ENCODE measurements at places on chromosomes 16 and 17.

GRCh38 chr16:57884655-57885133, 82.4 kb upstream of the KIFC3 start:
- DNase-seq: peak; percentile 33

GRCh38 chr17:7095625-7096024, 15.6 kb upstream of the CLEC10A start:
- no peak for DNase-seq

DNA sequence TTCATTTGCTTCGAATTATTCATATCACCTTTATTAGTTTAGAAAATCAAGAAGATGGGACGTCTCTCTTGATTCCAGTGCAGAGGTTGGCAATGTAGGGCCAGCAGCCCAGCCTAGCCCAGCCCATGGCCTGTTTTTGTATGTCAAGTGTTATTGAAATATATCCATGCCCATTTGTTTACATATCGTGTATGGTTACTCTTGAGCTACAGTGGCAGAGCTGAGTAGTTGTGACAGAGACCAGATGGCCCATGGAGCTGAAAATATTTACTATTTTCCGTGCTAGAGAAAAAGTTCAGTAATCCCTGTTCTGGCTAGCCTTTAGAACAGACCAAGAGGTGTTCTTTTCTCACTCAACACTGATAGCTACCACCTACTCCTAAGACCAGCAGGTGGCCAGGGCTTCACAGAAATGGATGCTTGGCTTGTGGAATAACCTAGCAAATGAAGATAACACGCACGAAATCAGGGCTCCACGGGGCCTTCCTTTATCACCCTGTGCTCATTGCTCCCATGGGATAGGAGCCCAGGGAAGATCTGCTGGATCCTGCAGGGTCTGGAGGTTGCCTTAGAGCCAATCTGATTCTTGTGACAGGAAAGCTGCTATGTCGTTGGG, 123.2 kb upstream of the ANKFN1 start:
- peak; percentile 80 for DNase-seq

- DNase-seq: no peak
These were observed 36.6 kb downstream of the UBE2G1 start for GRCh38 chr17:4329838-4330237.

GRCh38 chr16:31365131-31365865, 10.3 kb downstream of the ITGAX start:
- DNase-seq: no peak

DNA sequence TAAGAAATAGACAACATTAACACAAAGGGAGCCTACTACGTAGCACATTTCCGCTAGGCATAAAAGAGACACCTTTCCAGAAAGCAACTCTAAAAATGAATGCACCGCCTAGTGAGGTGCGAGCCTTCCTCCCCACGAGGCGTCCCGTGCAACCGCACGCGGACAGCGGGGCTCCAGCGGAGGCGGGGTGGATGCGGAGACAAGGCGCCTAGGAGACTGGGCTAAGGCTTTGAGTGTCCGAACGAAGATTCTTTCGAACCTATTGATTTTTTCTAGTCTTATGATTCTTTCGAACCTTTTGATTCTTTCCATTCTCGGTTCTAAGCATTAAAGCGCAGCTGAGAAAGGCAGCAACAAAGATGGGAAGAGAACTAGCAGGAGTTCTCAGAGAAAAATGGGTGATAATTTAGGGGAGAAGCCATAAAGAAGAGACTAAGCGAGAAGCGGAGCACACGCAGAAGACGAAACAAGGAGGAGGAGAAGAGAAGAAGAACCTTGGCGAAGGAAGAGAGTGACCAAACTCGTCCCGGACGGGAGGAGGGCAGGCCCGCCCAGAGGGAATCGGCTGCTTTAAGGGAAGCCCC, 394 bp upstream of the CPD start:
- no peak for DNase-seq

DNA sequence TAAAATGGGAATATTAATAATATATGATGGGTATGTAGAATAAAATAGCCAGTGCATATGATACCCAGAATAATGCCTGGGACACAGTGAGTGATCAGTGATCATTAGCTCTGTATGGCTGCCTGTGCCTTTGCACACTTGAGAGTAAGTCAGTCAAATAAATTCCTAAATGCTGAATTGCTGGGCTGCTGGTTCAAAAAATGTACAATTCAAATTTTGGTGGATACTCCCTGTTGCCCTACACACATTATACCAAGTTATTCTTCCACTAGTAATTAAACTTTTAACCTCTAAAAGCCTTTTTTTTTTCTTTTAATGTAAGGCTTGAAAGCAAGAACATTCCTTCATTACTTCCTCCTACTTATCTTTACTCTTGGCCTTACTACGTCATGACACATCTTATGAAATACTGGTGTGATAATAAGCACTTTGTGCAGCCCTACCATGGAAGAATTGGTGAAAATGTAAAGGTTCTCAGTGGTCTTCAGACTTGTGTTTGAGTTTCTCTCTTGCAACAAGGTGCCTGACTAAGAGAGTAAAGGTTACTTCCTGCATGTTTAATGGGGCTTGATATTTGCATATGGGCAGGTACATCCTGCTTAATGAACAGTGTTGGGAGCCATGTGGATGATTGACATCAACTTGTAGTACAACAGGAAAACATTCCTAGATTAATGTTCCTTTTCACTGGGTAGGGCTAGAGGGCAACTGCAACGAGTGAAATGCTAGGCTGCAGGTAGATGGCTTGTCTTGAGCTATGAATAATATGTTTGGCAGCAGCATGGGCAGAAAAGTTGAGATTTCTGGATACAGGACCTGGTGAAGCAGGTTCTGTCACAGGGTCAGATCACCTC, 84.3 kb downstream of the PRKCA start:
- DNase-seq: no peak

- DNase-seq: no peak
These were observed 126.2 kb upstream of the WSCD1 start for GRCh38 chr17:5943982-5944381.

DNA sequence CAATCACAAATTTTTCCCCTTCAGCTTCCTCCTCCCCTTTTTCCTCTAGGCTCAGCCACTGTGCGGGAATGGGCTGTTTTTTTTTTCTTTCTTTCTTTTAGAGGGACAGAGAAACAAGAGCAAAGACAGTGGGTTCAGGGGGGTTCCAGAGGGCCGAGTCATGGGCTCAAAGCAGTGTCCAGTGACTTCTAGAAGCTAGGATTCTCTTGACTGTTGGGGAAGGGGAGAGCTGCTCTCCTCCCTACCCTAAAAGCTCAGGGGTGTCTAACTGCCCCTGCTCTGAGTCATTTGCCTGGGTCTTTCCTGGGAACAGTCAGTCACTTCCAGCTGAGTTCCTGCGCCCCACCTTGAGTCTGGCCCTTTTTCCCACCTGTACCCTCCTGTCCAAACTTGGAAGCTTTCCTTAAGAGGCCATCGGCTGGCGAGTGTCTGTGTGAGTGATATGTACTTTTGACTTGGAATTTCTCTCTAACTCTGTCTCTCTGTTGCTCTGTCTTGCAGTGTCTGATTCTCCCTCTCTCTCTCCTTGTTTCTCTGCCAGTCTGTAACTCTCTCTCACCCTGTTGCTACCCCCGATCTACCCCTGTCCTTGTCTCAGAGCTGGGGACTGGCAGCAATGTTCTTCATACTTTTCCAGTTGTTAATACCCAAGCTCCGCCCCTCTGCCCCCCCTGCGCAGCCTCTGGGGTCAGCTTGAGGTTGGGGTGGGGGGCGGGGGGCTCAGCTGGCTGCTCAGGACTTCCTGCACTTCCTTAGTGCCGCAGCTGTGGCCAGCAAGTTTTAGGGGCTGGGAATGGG, 2.4 kb downstream of the THRA start:
- DNase-seq: no peak

DNA sequence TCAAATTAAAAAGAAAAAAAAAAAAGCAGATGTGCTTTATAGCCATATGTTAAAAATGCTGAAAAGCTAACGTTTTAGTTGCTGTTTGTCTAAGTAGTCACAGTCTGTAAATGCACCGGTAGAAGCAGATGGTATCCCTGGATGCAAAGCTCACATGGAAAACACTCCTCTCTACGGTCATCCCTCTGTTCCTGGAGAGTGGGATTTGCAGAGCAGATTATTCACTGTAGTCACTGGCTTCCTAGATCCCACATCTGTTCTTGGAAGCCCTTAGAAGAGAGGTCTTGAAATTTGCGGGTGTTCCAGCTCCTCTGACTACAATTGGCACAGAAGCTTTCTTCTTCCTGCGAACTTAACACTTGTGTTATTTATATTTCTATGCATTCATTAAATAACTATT, 186.6 kb downstream of the PMP22 start:
- no peak for DNase-seq

- DNase-seq: no peak
These were observed 32.8 kb downstream of the LDHD start for GRCh38 chr16:75083813-75084212.

DNA sequence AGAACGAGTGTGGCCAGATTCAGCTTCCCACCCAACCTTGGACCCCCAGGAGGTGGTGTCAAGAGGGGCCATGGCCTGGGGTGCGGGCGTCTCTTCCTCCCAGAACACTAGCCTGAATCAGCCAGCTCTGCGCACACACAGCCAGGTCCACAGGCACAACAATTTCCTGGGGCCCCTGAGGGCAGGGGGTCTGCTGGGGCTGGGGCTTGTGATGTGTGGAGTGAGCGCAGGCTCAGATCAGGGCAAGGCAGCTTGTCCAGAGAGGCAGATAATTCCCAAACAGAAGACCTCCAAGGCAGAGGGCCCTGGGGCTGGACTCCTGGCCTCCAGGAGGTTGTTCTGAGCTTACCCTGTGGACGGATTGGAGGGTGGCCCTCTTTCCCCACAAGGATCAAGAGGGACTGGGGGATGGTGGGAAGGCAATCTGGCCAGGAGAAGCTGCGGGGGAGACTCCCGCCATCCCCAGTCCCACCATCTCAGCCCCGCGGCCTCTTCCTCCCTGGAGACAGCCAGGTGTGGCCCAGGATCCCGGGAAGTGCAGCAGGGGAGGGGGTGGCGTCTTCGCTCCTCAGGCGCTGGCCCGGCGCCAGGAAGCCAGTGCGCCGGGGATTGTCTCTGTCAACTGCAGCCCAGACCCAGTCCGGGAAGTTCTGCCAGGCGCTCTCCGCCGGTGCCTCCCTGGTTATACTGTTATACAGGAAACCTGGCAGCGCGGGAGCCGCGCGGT, 52.0 kb upstream of the AMZ2 start:
- DNase-seq: peak; percentile 42

- DNase-seq: no peak
These were observed 46.1 kb downstream of the DCUN1D3 start for GRCh38 chr16:20853981-20854620.

DNA sequence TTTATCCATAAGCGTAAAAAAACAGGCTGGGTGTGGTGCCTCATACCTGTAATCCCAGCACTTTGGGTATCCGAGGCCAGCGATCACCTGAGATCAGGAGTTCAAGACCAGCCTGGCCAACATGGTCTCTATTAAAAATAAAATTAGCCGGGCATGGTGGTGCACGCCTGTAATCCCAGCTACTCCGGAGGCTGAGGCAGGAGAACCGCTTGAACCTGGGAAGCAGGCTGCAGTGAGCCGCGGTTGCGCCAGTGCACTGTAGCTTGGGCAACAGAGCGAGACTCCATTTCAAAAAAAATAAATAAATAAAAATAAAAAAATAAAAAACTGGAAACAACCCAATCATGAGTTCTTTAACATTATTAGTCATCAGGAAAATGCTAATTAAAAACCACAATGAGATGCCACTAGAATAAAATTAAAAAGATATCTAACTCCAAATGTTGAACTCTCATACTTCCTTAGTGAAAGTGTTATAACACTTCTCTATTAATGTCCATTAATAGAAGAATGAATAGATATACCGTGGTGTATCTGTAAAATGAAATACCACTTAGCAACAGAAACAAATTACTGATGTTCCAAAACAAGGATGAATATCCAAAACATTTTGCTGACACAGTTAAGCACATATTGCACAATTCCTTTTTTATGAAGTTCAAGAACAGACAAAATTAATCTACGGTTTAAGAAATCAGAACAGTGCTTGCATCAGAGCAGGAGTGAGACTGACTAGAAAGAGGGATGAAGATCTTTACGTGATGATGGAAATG, 13.1 kb downstream of the MPHOSPH6 start:
- DNase-seq: no peak

Data from NCI-H2171 treated with DMSO at 0.1 percent for 48 hours (cell line).